IgD-negative memory B cell (primary cell): ENCODE measurements at places on chromosomes 11 and 22. TPM values are rescaled to one million over a fixed set of nuclear protein-coding genes. Genes with fewer than 3 reads are reported as not detected.

C1QTNF4 gene
- polyA plus RNA-seq = not detected

PRR5L gene
- 1.2 TPM for polyA plus RNA-seq

SDHD gene
- polyA plus RNA-seq = 142 TPM

BMAL1 gene
- polyA plus RNA-seq = 8.9 TPM

NEFH gene
- 0.98 TPM for polyA plus RNA-seq

DAGLA gene
- polyA plus RNA-seq = not detected

KDM4E gene
- polyA plus RNA-seq = not detected

SEZ6L gene
- not detected for polyA plus RNA-seq

KAT5 gene
- 62.6 TPM for polyA plus RNA-seq

WBP2NL gene
- polyA plus RNA-seq = 1.3 TPM

CLMP gene
- 0.31 TPM for polyA plus RNA-seq

OR4A16 gene
- not detected for polyA plus RNA-seq

C22orf31 gene
- not detected for polyA plus RNA-seq
